Right hindlimb (tissue), 1 donor: ENCODE measurements at places on chromosomes 3 and 15.

GRCh38 chr3:4496087-4496452, 2.9 kb downstream of the ITPR1 start:
- DNase-seq: no peak

GRCh38 chr3:107962946-107963345, 127.9 kb downstream of the CD47 start:
- DNase-seq: no peak

DNA sequence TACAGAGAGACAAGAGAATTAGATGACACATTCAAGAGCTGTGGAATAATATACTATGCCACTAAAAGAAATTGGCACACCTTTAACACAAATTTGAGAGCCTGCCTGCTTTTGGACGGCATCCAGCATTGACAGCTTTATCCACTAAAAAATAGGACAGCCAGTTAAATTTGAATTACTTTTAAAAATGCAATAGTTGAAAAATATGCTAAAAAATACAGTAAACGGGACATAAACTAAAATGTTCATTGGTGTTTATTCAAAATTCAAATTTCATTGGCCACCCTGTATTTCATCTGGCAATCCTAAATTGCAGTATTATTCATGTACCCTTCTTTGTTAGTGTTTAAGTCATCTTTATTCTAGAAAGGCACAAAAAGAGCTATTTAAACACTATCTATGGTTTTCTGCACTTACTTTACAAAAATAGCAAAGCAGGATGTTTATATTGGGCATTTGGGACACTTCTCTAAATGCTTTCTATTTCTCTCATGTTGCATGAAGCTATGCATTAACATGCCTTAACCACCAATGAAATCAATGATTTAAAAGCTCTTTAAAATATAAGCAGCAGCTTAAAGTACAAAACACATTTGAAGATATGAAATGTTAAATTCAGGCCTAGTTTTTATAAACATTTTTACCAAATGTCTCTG, 160.1 kb downstream of the NEK10 start:
- no peak for DNase-seq

GRCh38 chr3:16890597-16891333, 6.0 kb downstream of the PLCL2 start:
- no peak for DNase-seq

DNA sequence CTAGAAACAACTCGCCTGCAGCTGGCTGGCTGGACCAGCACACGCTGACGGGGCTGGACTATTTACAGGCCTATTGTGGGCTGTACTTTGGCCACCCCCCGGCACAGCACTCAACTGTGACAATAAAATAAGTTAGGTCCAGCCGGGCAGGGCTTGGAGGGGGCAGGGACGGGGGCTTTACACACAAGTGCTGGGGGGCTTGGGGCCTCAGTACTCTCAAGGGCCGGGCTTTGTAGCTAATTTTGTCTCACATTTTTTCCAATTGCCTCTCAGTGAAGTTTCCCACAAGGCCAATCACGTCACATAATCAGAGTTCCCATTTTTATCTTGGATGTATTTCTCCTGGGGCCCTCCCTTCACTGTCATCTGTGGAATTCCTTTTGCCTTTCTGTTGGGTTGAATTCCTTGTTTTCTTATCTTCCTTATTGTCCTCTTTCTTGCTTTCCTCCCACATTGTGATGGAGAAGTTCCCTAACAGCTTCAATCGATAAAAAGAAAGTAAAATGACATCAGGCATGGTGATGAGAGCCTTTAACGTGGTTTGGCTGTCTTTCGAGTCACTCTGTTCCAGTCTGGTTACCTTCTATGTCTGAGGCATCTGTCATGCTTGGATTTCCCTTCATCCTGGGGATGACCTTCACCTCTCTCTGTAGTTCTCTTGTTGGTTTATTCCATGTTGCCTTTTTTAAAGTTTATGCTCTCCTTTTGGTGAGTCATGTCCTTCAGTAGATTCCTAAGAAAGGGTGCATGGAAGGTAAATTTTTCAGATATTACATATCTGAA, 44.1 kb upstream of the CMTM7 start:
- DNase-seq: no peak

GRCh38 chr15:49610157-49610918, 10.3 kb downstream of the FAM227B start:
- no peak for DNase-seq

DNA sequence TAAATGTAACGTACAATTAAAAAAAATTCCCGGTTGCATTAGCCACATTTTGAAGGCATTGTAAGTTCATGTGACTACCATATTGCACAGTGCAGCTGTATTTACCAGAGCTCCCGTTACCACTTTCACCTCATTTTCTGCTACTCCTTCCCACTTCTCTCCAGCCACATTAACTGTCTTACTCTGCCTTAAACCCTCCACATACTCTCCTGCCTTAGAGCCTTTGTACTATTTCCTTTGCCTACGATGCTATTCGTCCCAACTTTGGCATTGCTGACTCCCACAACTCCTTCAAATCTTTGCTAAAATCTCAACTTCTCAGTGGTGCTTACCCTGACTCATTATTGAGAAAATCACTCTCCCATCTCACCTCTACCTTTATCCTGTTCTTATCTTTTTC, 115.2 kb downstream of the CADM2 start:
- no peak for DNase-seq

DNA sequence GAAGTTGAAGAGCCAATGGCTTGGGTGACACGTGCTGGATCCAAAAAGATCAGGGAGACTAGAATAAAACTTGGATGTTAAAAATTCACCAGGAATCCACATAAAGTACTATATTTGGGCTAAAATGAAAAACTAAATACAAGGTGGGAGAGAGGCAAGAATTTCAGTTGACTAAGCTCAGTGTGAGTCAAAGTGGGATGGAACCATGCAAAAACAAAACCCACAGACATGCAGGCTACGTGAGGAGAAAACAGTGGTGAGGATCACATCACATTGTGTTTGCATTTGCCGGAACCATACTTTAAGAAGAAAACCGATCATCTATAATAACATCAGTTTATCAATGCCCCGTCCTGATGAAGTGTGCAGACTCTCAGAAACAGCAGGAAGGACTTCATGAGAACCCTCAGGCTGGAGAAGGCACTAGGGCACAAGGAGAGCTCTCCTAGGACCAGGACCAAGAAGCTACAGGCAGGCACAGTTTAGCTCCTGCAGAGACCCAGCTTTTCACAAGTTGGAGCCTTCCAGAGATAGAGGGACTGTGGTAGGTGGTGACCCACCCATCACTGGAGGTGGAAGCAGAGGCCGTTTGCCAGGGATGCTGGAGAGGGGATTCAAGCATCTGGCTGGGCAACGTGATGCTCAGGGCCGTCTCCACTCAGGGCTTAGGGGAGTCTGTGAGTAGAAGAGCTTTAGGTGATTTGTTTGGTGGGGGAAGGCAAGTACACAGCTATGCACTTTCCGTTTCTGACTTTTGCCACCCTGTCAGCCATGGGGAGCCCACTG, 29.0 kb upstream of the NR2E3 start:
- no peak for DNase-seq

- no peak for DNase-seq
Observed at GRCh38 chr3:30500666-30501399, 105.6 kb upstream of the TGFBR2 start.

GRCh38 chr3:111650378-111651275, 55.5 kb upstream of the ZBED2 start:
- no peak for DNase-seq

DNA sequence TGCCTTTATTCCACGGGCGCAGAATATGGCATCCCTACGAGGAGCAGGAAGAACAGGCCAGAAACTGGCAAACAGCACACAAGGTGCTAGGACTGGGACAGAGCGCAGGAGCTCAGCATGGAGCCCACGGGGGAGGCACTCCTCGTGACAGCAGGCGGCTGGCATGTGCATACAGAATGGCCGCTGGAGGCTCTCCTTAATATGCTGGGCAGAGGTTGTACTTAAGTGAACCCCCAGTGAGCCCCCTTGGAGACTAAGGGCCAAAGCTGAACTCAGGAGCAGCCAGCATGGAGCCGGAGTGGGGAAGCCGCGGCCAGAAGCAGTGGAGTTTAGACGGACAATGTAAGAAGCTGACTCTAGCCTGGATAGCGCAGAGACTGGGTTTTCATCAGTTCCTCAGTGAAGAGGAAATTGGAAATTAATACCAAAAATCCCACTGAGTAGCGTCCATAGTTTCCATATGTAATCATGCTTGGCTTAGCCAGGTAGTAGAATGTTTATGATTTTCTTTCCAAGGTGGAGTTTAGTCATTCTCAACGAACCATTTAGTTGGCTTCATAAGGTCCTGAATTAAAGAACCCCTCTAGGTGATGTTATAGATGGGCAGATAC, 69.4 kb downstream of the EPHB3 start:
- no peak for DNase-seq

GRCh38 chr3:41853540-41854196, 108.2 kb downstream of the ULK4 start:
- DNase-seq: no peak

GRCh38 chr15:58164926-58165325, 26.7 kb downstream of the AQP9 start:
- no peak for DNase-seq

- no peak for DNase-seq
Observed at GRCh38 chr3:176987901-176988650, 209.2 kb downstream of the TBL1XR1 start.

DNA sequence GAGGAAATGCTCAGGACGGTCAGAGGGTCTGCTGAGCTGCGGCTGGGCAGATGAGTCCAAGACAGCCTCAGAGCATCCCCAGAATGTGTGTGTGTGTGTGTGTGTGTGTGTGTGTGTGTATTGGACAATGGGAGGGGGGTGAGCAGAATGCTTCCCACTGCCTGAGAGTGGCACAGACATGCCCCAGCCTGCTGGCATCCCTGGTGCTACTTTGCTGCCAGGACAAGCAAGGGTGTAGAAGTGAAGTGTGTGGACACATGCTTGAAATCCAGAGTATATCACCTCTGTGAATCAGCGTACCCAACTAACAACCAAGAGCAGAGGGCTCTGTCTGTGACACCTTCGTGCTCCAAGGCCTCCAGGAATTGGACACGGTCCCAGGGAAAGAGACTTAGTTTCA, 76.3 kb downstream of the SLC9A9 start:
- no peak for DNase-seq

DNA sequence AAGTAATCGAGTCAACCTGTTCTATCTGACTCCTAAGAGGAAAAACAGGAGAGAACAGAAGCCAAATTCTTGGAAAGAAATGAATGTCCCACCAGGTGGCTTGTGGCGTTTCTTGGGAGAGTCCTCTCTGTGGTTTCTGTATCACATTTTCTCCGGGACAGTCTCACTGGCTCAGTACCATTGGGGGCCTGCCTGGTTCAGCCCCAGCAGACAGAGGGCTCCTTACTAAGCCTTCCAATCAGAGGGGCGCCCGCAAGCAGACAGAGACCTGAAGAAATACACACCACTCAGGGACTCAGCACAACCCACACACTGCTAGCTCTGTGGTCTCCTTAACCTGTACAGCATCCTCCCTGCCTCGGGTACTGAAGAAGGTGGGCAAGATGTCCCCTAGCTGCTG, 302.1 kb downstream of the TLE3 start:
- DNase-seq: no peak

- DNase-seq: no peak
Observed at GRCh38 chr15:33859992-33860545, 108.2 kb upstream of the CHRM5 start.

DNA sequence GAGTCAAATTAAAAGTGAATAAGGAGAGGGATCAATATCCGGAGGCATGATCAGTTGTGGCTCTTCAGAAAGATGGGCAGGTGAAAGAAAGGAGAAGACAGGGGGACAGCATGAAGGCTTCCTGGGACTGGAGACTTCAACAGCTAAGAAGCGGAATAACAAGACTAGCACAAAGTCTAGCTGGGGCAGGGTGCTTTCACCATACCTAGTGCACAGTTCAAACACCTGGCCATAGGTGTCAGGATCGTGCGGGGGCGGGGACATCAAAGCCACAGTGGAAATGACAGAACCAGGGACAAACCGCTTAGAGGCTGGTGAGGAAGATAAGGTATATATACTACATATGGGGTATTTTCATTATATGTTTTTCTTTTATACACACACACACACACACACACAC, 66.2 kb upstream of the FOXP1 start:
- no peak for DNase-seq

DNA sequence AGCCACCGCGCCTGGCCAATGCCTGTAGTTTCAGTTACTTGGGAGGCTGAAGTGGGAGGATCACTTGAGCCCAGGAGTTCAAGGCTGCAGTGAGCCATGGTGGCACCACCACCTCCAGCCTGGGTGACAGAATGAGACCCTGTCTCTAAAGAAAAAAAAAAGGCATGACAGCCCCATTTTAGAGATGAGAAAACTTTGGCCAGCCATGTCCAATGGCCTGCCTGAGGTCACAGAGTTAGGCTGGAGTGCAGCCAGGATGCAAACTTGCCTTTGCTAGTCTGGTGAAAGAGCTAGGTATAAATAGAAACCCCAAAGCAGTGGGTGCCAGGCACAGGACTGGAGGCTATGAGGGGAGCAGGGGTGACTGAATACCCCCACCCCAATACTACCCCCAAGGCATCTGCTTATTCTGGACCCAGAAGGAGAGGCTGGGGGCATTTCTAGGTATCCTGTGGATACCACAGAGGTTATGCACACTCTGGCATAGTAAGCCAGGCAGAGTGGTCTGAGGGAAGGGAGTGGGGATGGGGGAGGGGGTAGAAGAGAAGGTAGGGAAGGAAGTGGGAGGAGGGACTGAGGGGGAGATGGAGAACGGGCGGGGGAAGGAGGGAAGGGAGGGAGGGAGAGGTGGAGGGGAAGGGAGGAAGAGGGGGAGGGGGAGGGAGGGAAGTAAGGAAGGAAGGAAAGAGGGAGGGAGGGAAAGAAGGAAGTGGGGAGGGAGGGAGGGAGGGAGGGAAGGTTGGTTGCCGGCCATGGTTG, 16.2 kb upstream of the C15orf39 start:
- no peak for DNase-seq

- DNase-seq: no peak
Observed at GRCh38 chr3:153590051-153590450, 428.0 kb downstream of the RAP2B start.

DNA sequence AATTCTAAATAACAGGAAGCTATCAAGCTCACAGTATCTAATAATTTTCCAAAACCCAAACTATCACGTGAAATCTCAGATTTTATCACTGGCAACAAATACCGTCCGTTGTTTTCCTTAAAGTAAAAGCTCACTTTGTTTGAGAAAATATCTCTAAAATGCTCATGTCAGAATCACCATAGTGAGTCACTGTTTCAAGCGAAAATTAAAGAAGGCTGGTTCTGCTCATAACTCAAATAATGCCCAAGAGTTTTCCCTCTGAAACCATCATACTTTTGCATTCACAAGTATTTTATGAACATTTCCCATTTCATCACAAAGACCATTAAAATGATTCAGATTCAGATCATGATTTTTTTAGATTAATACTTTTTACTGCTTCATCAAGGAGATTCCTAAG, 50.6 kb downstream of the TBL1XR1 start:
- no peak for DNase-seq

- DNase-seq: peak; percentile 78
Observed at GRCh38 chr15:98525661-98526001, 122.7 kb upstream of the IGF1R start.

DNA sequence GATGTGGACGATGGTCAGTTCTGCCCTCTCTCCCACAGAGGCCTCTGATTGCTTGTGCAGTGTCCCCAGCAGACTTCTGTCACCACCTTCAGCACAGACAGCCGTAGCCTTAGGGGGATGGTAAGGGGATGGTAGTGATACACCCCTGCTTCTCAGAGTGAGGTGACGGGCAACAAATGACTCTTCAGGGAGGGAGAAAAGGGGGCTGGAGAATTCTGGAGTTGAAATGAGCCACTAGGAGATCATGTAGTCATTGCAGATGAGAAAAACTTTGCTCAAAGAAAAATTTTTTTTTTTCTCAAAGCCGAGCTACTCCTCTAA, 29.6 kb upstream of the TIMP4 start:
- no peak for DNase-seq

GRCh38 chr3:158407844-158408517, 163.0 kb upstream of the MLF1 start:
- no peak for DNase-seq

GRCh38 chr15:32909431-32909830, 191.6 kb downstream of the GREM1 start:
- DNase-seq: no peak
